MM.1S (cell line): ENCODE measurements at places on chromosomes 7 and 10.

GRCh38 chr10:121942749-121943416 is 15.1 kb upstream of the ATE1 start:
- H3K27me3 ChIP-seq = no peaks in the 10 kb centered on the region
- H3K4me1 ChIP-seq = no peaks in the 10 kb centered on the region
- H3K4me3 ChIP-seq = no peak overlapping the region

GRCh38 chr7:16839646-16840045 is 34.8 kb upstream of the AGR2 start:
- H3K36me3 ChIP-seq = no peaks in the 10 kb centered on the region
- H3K4me1 ChIP-seq = no peaks in the 10 kb centered on the region
- no peak overlapping the region for H3K4me3 ChIP-seq

DNA sequence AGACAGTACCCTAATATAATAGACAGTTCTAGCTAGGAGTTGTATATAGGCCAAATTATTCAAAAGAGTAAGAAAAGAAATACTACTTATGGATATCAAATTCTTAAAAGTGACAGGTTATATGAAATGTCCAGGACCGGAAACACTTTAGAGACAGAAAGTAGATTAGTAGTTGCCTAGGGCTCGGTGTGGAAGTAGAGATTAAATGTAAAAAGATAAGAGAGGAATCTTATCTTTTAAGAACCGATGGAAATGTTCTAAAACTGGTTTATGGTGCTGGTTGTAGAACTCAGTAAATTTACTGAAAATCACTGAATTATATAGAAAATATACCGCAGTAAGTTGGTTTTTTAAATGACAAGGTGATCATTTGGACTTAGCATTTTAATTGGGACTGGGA is 147.5 kb upstream of the ASAH2 start:
- H3K27ac ChIP-seq = no peak overlapping the region
- H3K27me3 ChIP-seq = no peaks in the 10 kb centered on the region
- H3K4me3 ChIP-seq = no peak overlapping the region

DNA sequence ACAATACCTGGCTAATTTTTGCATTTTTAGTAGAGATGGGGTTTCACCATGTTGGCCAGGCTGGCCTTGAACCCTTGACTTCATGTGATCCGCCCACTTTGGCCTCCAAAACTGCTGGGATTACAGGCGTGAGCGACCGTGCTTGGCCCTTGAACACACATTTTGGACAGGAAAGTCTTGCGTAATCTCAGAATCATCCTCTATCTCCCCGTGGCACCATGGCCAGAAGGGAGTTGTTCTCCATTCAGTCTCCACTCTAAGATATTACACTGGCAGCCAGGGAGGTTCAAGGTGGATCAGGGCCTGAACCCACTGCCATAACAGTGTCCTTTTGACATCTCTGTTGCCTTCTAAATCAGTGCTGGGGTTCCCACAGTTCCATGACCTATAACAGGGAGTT is 29.2 kb upstream of the GALNTL5 start:
- no peaks in the 10 kb centered on the region for H3K4me1 ChIP-seq
- H3K27ac ChIP-seq = no peak overlapping the region
- peaks cover 30% of the 10 kb centered on the region for H3K27me3 ChIP-seq
- H3K36me3 ChIP-seq = no peaks in the 10 kb centered on the region

DNA sequence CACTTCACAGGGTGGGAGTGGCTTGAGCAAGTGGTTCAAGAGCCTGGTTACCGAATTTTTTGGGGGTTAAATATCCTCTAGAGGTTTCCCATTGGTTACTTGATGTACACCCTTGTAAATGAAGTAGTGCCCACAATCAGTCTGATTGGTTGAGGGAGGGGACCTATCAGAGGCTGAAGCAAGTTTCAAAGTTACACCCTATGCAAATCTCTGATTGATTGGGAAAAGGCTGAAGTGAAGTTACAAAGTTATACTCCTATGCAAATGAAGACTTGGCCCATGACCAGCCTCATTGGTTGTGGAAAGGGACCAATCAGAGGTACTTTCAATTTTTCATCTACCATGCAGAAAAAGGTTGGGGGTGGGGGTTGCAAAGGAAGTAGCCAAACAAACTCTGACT is 34.7 kb downstream of the UBE2D4 start:
- no peaks in the 10 kb centered on the region for H3K27me3 ChIP-seq
- no peaks in the 10 kb centered on the region for H3K36me3 ChIP-seq
- peaks cover 6% of the 10 kb centered on the region for H3K4me1 ChIP-seq

DNA sequence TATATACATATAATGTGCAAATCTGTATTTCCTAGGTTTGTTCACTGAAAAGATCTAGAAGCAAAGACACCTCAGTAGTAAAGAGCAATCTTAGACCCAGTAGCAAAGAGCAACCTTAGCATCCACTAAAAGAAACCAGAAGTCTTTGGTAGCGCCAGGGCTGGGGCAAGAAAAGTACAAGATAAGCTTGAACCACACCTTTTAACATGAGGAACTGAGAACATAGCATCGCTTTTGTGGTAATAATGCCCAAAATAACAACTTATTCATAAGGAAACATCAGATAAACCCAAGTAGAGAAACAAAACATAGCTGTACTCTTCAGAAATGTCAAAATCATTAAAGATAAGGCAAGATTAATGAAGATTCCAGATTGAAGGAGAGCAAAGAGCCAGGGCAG is 173.4 kb downstream of the IMMP2L start:
- peak; percentile 38 for DNase-seq
- no peaks in the 10 kb centered on the region for H3K36me3 ChIP-seq
- no peaks in the 10 kb centered on the region for H3K4me1 ChIP-seq
- H3K4me3 ChIP-seq = no peak overlapping the region
- H3K27me3 ChIP-seq = no peaks in the 10 kb centered on the region

GRCh38 chr10:103828587-103829197 is 26.7 kb downstream of the SH3PXD2A start:
- no peaks in the 10 kb centered on the region for H3K36me3 ChIP-seq
- DNase-seq = no peak
- H3K27ac ChIP-seq = no peak overlapping the region
- H3K4me1 ChIP-seq = no peaks in the 10 kb centered on the region
- no peak overlapping the region for H3K4me3 ChIP-seq
- no peaks in the 10 kb centered on the region for H3K27me3 ChIP-seq

- H3K4me3 ChIP-seq = peak overlapping the region; percentile 62
- 0 out of 2 replicates have a peak, but pooled peaks cover 4% of the 10 kb centered on the region for H3K4me1 ChIP-seq
- H3K36me3 ChIP-seq = no peaks in the 10 kb centered on the region
- no peak overlapping the region for H3K27ac ChIP-seq
- no peaks in the 10 kb centered on the region for H3K27me3 ChIP-seq
- peak; percentile 27 for DNase-seq
Measured at GRCh38 chr10:24209432-24209771, 464 bp downstream of the KIAA1217 start.

- peaks cover 32% of the 10 kb centered on the region for H3K4me1 ChIP-seq
- DNase-seq = no peak
- no peaks in the 10 kb centered on the region for H3K36me3 ChIP-seq
- H3K27me3 ChIP-seq = no peaks in the 10 kb centered on the region
- H3K4me3 ChIP-seq = no peak overlapping the region
- no peak overlapping the region for H3K27ac ChIP-seq
Measured at GRCh38 chr7:24825381-24825794, 68.1 kb upstream of the GSDME start.

- no peak overlapping the region for H3K27ac ChIP-seq
- H3K27me3 ChIP-seq = no peaks in the 10 kb centered on the region
Measured at GRCh38 chr7:10412422-10413019, 561.2 kb upstream of the PHF14 start.

- peak overlapping the region; percentile 11; the same call in 1 of the 2 replicates for H3K27ac ChIP-seq
- no peaks in the 10 kb centered on the region; the same call in 1 of the 2 replicates for H3K36me3 ChIP-seq
- H3K27me3 ChIP-seq = no peaks in the 10 kb centered on the region
- H3K4me3 ChIP-seq = no peak overlapping the region
- peak; percentile 53 for DNase-seq
- peaks cover 7% of the 10 kb centered on the region for H3K4me1 ChIP-seq
Measured at GRCh38 chr10:37860494-37861190, 3.2 kb upstream of the ZNF248 start.

- H3K27ac ChIP-seq = no peak overlapping the region
- no peaks in the 10 kb centered on the region for H3K36me3 ChIP-seq
- H3K4me3 ChIP-seq = no peak overlapping the region
- H3K27me3 ChIP-seq = no peaks in the 10 kb centered on the region
Measured at GRCh38 chr10:47067949-47068940, 157.0 kb downstream of the PTPN20 start.

DNA sequence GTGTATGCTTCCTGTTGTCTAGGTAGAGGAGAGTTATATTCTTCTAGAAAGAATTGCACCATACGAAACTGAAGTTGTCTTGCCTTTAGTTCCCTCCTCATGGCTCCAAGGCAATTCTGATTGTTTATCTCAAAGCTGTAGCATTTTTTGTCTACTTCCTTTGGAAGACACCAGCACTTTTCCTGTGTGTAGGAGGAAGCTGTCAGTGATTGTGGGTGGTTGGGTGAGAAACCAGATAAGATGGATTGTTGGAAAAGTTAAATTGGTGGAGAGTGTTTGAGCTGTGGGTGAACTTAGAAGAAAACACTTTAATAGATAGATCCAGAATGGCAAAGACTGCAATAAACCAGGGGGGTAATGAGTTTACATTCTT is 12.1 kb upstream of the CSTF2T start:
- DNase-seq = no peak
- H3K36me3 ChIP-seq = no peaks in the 10 kb centered on the region
- no peak overlapping the region for H3K4me3 ChIP-seq

GRCh38 chr10:97904576-97904975 is 54.9 kb downstream of the GOLGA7B start:
- H3K27me3 ChIP-seq = peaks cover 82% of the 10 kb centered on the region
- no peaks in the 10 kb centered on the region for H3K4me1 ChIP-seq
- no peak overlapping the region for H3K27ac ChIP-seq
- DNase-seq = no peak
- no peaks in the 10 kb centered on the region for H3K36me3 ChIP-seq

- no peak for DNase-seq
- no peaks in the 10 kb centered on the region for H3K4me1 ChIP-seq
- no peaks in the 10 kb centered on the region for H3K36me3 ChIP-seq
- no peaks in the 10 kb centered on the region for H3K27me3 ChIP-seq
Measured at GRCh38 chr10:72744566-72744965, 52.6 kb downstream of the MCU start.

- H3K27ac ChIP-seq = no peak overlapping the region
- H3K27me3 ChIP-seq = no peaks in the 10 kb centered on the region
- no peak for DNase-seq
Measured at GRCh38 chr10:29897430-29897829, 162.0 kb downstream of the JCAD start.

DNA sequence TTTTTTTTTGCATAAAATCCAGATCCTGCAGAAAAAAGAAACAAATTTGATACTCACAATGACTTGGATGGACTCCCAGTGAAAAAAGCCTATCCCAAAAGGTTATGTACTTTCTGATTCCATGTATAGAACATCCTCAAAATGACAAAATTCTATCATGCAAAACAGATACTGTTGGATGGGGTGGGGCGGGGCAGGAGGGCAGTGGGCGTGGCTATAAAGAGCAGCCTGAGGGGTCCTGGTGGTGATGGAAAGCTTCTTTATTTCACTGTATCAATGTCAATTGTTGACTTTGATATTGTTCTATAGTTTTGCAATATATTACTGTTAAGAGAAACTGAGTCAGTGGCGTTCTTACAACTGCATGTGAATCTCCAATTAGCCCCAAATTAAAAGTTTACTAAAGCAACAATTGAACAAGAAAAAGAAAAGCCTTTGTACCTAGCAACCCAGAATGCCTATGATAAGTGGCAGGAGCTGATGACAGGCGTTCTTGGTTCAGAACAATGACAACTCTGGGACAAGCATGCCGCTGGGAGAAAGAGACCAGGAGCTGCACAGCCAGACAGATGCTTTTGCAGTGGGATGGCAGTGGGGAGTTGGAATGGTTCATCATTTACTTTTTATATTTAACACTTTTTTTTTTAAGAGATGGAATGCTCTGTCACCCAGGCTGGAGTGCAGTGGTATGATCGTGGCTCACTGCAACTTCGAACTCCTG is 101.9 kb downstream of the LHPP start:
- H3K27ac ChIP-seq = no peak overlapping the region
- no peak for DNase-seq
- no peaks in the 10 kb centered on the region for H3K36me3 ChIP-seq
- no peak overlapping the region for H3K4me3 ChIP-seq
- no peaks in the 10 kb centered on the region for H3K4me1 ChIP-seq

DNA sequence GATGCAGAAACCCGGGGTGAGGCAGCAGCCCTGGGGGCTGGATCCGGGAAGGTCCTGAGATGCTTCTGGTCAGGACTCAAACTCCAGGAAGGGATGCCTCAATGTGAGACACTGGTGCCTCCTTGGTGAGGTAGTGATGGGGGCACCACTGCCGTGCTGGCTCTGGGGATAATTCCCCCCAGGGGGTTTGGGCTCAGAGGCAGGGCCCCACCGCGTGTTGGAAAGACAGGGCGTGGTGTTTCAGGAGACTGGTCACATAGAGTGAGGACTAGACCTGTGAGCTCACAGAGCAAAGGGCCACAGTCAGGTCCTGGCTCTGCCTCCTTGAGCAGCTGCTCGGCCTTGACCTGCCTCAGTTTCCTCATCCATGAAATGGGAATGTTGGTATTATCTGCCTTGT is 361.9 kb downstream of the GLRX3 start:
- H3K36me3 ChIP-seq = no peaks in the 10 kb centered on the region
- H3K4me3 ChIP-seq = no peak overlapping the region
- no peaks in the 10 kb centered on the region for H3K27me3 ChIP-seq
- H3K27ac ChIP-seq = no peak overlapping the region
- no peak for DNase-seq

DNA sequence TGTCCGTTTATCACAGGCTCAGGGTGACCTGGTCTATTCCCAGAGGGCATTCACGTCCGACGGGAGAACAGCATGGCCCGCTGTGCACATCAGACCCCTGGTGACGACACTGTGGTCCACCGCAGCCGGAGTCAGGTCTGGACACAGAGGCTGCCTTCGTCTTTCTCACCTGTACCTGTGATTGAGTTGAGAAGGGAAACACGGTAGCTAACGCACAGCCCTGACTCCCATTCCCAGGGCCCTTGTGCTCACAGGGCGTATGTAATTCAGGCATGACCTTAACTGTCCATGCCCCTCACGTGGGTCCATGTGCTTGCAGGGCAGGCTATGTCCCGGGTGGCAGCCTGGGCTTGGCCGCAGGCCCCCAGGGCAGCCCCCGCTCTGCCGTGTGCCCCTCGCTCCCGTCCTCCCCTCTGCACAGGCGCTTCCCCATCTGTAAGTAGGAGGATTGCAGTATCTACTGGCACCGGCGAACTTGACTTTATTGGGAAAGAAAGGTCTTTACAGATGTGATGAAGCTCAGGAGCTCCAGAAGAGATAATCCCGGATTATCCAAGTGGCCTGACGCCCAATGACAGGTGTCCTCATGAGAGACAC is 221.3 kb upstream of the TCERG1L start:
- H3K36me3 ChIP-seq = no peaks in the 10 kb centered on the region
- no peaks in the 10 kb centered on the region; the same call in 1 of the 2 replicates for H3K27me3 ChIP-seq
- DNase-seq = no peak
